ENCODE measurements at places on chromosomes 1 and 21.

DNA sequence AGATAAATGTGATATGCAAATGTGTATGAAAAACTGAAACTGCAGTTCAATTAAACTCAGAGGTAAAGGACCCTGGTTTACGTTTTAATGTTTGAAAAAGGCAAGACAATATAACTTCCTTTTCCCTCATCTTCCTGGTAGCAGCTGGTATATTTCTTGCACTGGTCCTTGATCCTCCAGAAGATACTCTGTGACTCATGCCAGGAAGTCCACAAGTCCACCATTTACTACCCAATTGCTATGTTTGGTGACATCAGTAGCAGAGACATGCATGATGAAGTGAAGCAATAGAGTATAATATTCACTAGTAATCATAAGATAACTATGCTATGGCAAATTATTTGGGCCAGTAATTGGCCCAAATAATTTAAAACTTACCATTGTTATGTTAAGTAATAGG lies 774.5 kb upstream of the NEGR1 start:
- DNase-seq = no peak

DNA sequence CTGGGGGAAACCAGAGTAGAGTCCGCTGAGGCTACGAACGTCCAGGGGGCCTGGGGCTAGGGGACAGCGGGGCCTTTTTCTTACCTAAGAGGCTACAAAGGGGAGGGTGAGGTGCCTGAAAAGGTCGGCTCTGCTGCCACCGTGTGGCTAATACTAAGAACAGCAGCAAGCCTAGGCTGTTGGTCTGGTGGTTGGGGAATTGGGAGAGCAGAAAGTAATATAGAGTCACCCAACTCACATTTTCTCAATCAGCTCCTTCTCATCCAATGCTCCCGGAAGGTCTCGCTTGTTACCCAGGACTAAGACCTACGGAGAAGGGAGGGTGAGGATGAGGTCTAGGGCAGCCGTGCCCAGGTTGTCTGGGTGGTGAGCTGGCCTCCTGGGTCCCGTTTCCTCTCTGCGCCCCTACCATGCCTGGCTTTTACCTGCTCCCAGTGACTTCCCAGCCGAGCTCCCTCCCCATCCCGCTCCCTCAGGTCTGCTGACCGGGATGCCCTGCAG lies 9.3 kb downstream of the ARL8A start:
- peak; percentile 71 for DNase-seq

DNA sequence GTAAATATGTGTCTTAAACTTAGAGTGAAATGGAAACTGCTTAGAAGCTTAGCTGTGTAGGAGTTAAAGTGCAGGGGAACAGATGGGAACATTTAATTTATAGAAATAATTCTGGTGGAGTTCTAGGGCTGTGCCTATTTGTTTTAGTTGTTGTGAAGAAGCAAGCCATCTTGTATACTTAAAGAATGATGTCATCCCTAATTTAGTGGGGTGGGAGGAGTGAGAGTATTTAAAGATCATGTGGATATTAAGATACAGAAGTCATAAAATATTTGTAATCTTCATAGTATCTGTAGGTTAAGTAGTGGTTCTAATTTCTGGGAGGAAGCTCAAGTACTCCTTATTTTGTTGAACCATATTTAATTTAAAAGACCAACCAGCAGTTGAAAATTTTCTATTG lies 41.5 kb downstream of the BACH1 start:
- no peak for DNase-seq

DNA sequence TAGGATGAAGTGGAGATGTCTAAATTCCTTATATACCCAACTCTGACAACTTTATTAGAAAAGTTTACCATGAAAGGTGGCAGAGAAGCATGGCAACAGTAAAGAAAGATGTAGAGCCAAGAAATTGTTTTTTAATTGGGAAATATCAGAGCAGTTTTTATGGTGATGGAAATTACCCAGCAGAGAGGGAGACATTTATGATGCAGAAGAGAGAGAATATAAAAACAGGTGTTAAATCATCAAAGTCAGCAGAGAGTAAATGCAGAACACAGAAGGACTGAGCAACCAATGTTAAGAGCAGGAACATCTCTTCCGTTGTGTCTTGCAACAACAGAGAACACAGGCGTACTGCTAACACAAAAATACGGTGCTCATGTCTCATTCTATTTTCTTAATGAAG lies 28.2 kb downstream of the WARS2 start:
- no peak for DNase-seq

- DNase-seq = no peak
These were observed 27.4 kb downstream of the VANGL1 start for GRCh38 chr1:115669002-115669673.

DNA sequence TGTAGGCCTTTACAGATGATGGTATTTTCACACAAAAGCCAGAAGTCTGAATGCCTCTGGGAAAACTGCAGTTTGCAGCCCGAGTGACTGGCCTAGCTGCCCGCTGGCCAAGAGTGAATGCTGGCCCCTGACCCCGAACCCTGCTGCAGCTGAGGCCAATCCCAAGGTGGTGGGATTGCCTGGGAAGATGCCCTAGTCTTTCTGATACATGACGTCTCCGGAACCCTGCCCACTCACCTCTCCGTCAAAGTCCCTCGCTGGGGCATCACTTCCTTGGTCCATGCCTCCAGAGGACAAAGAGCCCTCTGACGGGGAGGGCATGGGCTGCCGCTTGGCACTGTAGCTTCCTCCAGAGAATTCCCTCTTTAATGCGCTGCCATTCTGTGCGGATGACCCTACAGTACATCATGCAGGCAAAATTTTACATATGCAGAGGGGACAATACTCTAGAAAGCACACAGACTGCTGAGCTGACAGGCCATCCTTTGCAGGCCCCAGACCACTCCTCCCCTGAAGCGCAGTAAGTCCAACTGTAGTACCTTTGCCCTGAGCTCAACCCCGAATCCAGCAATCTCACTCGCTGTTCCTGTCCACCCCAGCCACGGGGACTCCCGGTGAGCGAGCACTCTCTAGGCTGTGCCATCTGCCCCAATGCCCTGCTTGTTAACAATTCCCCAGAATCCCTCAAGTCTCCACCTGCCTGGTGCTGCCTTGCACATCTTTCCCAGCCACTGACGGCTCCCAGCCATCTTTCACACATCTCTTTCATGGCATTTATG lies 54.7 kb downstream of the COQ8A start:
- DNase-seq = no peak

- DNase-seq = no peak
These were observed 1.0 kb upstream of the PIGV start for GRCh38 chr1:26786437-26787380.

DNA sequence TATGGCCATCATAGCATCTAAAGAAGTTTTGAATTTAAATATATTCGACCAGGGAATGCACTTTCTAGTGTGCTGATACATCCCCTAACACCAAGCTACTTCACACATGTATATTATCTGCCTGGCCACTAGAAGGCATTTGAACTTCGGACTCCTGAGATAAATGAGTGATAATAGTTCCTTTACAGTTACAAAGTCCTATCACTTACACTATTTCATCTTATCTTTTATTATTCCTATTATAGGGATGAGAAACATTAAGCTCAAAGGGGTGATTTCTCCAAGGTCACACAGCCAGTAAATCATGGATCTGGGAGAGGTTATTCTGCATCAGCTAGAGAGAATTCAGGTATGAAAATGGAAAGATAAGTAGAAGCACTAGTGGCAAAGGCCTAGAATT lies 40.3 kb downstream of the GPATCH2 start:
- no peak for DNase-seq

GRCh38 chr1:19563324-19564097 lies 78.2 kb upstream of the CAPZB start:
- DNase-seq = no peak
